ENCODE measurements at places on chromosomes 4 and X.

- DNase-seq = no peak
Measured at GRCh38 chr4:211033-211511, 86.8 kb downstream of the ZNF718 start.

DNA sequence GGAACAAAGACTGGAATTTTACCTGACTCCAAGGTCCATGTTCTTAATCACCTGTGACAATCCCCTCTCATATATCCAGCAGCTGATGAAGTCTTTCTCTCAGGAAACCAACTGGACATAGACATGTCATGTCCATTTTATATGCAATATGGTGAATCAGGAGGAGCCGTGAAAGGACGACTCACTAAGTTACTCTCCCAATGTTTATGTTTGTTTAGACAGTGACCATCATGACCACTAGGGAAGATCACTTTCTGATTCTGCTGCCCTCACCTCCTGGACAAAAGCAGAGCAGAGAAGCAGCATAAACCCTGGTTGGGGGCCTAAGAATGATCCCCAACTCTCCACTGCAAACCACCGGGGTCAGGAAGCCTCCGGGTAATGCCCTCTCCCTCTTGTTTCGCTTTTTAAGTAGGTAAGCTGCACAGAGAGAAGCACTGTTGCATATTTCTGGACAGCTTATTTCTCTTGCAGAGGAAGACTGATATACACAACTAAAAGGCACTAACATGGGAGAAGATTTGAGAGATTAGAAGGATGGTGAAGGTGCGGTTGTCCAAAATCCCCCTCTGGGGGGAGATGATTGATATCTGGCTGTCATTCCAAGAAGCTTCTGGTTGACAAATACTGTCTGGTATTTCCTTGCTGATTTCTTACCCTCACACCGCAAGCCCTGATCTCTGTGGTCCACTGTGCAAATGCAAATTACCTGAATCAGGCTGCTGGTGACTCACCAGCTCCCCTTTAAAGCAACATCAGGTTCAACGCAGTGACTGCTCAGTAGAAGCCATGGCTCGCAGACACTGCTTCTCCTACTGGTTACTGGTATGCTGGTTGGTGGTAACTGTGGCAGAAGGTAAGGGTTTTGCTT, at the start of gene ODAPH:
ODAPH (plus strand) TSS at position 773 of the 871 bp plus-strand sequence; CDS start at position 790, 17 bp downstream.
- DNase-seq = peak; percentile 3

DNA sequence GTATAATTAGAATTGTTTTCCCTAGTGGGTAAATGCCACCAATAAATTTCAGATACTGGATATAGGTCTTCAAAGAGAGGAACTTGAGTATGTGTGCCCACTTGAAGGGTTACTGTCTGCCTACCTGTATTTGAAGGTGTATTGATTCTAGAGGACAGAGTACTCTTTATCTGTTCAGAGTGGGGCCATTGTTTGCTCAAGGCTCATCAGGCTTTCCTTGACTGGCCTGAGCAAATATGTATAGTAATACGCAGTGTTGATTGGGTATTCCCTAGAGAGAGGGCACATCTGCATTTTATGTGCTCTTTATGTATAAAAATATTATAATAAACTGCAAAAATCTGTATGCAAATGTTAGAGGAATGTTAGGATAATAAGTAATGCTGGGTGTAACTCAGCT, 23.7 kb downstream of the RP2 start:
- no peak for DNase-seq

GRCh38 chr4:139975830-139976272, 178.1 kb downstream of the MAML3 start:
- no peak for DNase-seq

DNA sequence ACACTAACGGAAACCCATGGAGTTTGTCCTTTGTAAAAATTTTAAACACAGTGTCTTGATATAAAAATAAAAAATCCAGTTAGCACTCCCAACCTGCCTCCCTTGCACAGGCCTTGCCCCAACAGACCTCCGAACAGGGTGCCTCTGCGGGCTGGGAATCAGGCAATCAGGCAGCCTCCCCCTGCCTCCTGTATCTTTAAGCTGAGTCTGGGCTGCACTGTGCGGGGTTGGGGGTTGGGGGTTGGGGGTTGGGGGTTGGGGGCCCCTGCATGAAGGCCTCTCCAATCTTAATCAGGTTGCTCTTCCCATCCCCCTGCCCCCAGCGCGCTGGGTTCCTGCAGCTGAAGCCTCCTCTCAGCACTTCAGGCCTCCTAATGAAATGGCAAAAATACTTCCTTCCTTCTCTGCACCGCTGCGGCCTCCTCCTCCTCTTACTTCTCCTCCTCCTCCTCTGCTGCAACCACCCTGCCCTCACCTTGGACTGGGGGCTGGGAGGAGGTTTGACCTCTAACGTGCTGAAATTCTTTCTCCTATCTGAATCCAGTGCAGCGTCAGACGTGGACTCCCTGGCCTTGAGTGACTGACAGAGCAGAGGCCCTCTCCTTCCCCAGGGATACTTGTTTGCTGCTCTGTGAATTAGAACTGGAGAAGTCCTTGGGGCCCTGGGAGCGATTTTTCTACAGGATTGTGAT, 26.6 kb downstream of the NLGN3 start:
- DNase-seq = no peak

GRCh38 chrX:46582966-46583365, 9.4 kb downstream of the CHST7 start:
- no peak for DNase-seq

GRCh38 chr4:80012291-80012690, 60.7 kb downstream of the ANTXR2 start:
- no peak for DNase-seq

DNA sequence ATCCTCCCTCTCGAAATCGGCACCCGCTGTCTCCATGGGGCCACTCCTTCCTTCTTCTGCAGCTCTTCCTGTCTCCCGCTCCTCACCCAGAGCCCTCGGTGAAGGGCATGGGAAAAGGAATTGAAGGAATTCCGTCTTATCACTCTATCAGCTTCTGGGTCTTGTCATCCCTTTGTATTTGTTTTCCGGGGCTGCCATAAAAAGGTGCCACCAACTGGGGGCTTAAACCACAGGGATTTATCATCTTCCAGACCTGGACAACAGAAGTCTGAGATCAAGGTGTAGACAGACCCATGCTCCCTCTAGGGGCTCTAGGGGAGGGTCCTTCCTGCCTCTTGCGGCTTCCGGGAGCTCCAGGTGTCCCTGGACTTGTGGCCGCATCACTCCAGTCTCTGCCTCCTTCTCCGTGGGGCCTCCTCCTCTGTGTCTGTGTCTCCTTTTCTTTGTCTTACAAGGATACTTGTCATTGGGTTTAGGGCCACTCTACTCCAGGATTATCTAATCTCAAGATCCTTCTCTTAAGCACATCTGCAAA, 24.0 kb downstream of the CD99 start:
- DNase-seq = no peak

DNA sequence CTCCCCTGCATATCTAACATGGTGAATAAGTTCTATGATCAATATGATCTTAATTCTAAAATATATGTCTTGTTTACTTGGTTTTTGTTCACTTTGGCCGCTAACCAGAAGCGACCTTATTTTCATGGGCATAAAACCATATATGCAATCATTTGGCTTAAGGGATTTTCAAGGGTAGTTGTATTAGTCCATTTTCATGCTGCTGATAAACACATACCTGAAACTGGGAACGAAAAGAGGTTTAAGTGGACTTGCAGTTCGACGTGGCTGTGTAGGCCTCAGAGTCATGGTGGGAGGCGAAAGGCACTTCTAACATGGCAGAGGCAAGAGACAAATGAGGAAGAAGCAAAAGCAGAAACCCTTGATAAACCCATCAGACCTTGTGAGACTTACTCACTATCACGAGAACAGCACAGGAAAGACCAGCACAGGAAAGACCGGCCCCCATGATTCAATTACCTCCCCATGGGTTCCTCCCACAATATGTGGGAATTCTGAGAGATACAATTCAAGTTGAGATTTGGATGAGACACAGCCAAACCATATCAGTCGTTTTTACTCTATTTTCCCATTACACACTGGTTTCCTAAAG, 114.3 kb upstream of the CPEB2 start:
- DNase-seq = no peak

DNA sequence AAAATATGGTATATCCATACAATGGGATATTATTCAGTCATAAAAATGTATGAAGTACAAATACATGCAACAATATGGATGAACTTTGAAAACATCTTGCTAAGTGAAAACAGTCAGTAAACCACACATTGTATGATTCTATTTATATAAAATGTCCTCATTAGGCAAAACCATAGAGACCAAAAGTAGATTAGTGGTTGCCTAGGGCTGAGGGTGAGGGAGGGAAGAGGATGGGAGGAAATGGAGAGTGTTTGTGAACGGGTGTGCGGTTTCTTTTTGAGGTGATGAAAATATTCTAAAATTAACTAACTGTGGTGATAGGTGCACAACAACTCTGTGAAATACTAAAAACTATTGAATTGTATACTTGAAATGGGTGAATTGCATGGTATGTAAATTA, 29.6 kb downstream of the TEX11 start:
- no peak for DNase-seq

GRCh38 chr4:124025000-124025399, 628.4 kb downstream of the SPRY1 start:
- DNase-seq = no peak

DNA sequence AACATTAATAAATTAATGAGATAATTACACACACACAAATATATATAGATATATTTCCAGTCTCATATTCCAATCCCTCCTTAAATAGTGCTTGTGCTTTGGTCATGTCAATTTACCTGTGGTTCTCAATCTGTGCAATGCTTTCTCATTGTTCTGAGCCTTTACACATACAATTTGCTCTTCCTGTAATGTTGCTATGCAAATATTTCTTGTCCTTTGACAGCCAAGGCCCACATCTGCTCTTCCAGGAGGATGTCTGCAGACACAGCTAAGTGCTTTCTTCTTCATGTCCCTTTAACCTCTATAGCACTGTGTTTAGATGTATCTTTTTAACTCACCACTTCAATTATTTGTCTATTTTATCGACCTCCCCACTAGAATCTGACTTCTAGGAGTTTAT, 67.3 kb upstream of the RAPGEF2 start:
- no peak for DNase-seq

DNA sequence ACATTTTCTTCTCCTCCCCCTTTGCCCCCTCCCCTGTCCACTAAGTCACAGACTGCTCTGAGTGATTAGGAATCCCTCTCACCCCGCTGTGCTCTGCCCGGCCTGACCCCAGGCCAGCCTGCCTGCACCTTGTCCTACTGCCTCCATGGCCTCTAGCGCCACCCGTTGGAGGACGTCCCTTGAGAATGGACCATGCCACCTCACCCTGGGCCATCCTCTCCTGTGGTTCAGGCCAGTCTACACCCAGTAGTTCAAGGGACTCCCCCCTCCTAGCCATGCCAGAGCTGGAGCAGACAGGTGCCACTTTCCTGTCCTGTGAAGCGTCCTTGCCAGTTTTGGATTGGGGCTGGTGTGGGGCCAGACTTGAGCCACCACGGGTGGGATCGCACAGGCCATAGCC, 9.7 kb upstream of the IRAK1 start:
- no peak for DNase-seq

- no peak for DNase-seq
Measured at GRCh38 chr4:158236304-158237030, 26.2 kb downstream of the TMEM144 start.

- no peak for DNase-seq
Measured at GRCh38 chr4:82358847-82359246, 14.9 kb downstream of the HNRNPD start.

DNA sequence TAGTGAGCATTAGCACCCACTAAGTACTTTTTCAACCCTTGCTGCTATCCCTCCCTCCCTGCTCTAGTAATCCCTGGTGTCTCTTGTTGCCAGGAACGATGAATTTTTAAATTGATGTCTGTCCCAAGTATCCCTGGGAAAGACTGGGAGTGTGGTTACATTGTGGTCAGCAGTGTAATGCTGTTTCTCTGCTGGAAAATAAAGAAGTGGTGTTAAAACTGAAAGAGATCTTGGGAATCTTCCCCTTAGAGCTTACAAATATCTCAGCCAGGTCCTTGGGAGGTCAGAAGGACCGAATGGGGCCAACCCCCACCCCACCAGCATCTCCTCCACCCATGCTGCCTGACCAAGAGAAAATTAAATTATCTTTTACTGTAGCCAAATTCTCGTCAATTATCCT, 174.5 kb upstream of the MXRA5 start:
- no peak for DNase-seq

GRCh38 chr4:31518796-31519250, 798.7 kb downstream of the PCDH7 start:
- DNase-seq = no peak

GRCh38 chrX:111180750-111181240, 84.8 kb downstream of the PAK3 start:
- DNase-seq = no peak

- DNase-seq = no peak
Measured at GRCh38 chrX:19193565-19193964, 71.3 kb upstream of the ADGRG2 start.

- DNase-seq = peak; percentile 83
Measured at GRCh38 chrX:71532753-71533425, at the start of gene OGT. Gene OGT, plus strand, starts transcription at chrX:71533104. Its CDS starts 196 bp downstream, at chrX:71533300.

- no peak for DNase-seq
Measured at GRCh38 chr4:114692958-114693357, 94.4 kb downstream of the UGT8 start.

GRCh38 chrX:113833096-113834055, 750.5 kb upstream of the HTR2C start:
- no peak for DNase-seq

GRCh38 chr4:44720371-44720770, 6.0 kb downstream of the GNPDA2 start:
- no peak for DNase-seq

DNA sequence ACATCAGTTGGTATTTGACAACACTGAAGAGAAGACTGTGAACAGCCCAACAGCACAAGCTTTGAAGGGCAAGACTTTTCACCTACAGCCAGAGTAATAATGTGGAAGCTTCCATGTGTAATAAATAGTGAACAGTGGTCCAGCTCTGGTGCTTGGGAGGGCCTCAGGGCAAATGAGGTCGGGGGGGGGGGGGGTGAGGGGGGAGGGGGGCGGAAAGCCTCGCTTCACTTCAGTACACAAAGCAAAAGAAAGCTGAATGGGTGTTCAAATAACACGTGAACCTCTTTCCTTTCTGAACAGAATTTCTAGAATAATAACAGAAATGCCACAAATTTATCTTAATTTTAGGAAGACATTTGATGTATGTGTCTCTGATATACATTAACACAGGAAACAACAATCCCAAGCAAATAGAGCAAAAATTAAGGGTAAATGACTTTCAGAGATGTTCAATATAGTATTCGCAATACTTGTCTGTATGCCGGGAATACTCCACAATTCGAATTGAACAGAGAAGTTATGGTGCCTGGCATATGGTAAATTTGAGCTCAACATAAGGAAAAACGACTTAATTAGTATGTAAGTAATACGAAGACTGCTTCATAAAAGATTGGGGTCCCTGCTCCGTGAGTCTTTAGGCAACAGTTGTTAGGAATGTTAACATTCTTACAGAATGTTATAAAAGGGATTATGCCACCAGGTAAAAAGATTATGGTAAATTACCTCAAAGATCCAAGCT, 92.6 kb downstream of the FRYL start:
- no peak for DNase-seq

- DNase-seq = no peak
Measured at GRCh38 chr4:26978387-26979053, 117.9 kb downstream of the STIM2 start.

- DNase-seq = no peak
Measured at GRCh38 chr4:40731792-40732245, 17.9 kb upstream of the NSUN7 start.

GRCh38 chr4:152206185-152206584, 329.7 kb downstream of the FBXW7 start:
- no peak for DNase-seq

- DNase-seq = no peak
Measured at GRCh38 chr4:59339631-59340030, 1860.5 kb upstream of the ADGRL3 start.

GRCh38 chr4:42310806-42311205, 86.5 kb upstream of the SHISA3 start:
- no peak for DNase-seq

GRCh38 chr4:16264798-16265197, 38.5 kb upstream of the TAPT1 start:
- DNase-seq = no peak
